ENCODE measurements at places on chromosomes 5 and 9.
A peak's percentile ranks its signal among the peaks of the same experiment; 100 is the strongest.

DNA sequence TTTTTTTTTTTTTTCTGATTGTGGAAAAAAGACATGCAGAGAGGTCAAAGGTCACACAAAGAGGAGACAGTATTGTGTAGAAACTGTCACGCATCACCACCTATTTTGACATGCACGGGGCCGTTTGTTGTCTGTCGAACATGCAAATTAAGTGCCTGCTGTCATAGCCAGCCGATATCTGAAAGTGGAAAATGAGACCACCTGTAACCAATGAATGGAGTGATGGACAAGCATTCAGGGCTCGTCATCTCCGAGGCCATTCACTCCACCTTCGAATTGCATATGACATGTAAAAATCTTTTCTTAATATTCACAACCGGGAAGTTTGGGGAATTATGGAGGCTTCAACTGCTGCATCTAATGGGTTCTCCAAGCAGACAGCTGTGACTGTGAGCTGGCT, 512.2 kb upstream of the ADAMTS16 start:
- DNase-seq: no peak

GRCh38 chr5:177410575-177410974, 1.2 kb upstream of the F12 start:
- DNase-seq: no peak

- no peak for DNase-seq
Measured at GRCh38 chr9:132997591-132997990, 19.1 kb downstream of the GFI1B start.

- DNase-seq: no peak
Measured at GRCh38 chr5:146561711-146562110, 45.7 kb upstream of the GPR151 start.

GRCh38 chr5:152181461-152181860, 223.6 kb downstream of the NMUR2 start:
- no peak for DNase-seq

DNA sequence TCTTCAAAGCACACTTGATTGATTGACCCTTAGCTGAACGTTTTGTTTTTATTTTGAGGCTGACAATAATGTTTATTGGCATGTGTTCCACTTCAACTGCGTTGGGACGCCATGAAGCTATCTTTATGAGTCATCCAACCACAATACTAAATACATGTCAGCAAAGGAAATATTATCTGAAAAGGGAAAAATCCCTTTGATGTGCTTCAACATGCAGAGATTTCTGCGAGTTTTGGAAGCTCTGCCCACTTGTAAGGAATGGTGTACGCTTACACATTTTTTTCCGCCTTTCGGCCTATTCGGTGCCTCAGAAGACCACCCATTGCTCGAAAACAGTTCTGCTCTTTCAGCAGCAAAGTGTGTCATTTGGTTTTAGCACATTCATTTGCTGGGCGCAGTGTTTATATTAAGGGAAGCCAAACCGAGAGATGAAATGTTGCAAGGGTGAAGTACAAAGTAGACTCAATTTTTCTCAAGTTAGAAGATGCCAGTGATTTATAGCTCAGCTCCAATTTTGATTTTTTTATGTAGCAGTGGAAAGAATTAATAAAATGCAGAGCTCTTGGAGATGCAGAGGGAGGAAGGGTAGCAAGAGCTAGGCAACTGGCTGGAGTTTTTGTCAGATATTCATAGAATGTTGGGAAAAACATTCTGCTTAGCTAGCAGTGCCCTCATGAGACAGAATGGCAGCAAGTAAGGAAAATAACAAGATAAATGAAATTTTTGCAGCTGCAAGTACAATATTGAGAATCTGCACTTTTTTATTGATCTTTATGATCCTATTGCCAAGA, 68.9 kb downstream of the PRDM6 start:
- no peak for DNase-seq

- DNase-seq: no peak
Measured at GRCh38 chr9:124312290-124313265, 54.8 kb downstream of the NEK6 start.

DNA sequence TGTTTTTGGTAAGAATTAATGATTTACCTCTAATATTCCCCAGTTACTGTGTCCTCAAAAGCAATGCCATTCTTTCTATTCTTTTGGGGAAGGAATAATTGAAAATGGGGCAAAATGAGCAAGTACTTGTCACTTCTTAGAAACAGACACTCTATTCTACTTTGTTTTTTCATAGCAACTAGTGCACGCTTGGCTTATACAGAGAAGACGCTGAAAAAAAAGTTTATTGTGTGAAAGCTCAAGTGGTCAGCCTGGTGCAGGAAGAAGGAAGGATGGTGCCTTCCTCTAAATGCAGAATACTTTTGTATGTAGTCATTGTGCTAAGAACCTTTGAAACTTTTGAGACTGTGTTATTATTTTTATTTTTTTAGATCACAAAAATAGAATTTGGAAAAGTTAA, 29.6 kb downstream of the ANKDD1B start:
- DNase-seq: no peak

- no peak for DNase-seq
Measured at GRCh38 chr5:41820150-41820549, 50.1 kb downstream of the OXCT1 start.

DNA sequence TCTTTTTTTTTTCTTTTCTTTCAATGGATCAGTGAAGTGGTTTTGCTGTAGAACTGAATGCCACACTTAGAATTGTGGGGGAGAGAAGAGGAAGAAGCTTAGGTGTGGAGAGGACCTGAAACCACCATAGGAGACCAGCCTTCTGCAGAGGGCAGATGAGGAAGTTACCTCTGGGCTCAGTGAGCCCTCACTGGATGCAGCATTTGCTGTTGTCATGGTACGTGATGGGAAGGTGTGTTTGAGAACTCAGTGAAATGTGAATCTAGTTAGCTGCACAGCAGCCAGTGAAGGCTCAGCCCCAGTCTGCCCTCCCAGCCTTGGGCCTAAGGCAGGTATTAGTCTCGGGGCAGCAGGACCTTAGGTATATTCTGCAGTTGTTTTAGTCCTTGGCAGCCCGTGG, 17.5 kb downstream of the CYFIP2 start:
- no peak for DNase-seq

- DNase-seq: peak; percentile 90
Measured at GRCh38 chr9:135468854-135469521, 10.6 kb upstream of the PPP1R26 start.

DNA sequence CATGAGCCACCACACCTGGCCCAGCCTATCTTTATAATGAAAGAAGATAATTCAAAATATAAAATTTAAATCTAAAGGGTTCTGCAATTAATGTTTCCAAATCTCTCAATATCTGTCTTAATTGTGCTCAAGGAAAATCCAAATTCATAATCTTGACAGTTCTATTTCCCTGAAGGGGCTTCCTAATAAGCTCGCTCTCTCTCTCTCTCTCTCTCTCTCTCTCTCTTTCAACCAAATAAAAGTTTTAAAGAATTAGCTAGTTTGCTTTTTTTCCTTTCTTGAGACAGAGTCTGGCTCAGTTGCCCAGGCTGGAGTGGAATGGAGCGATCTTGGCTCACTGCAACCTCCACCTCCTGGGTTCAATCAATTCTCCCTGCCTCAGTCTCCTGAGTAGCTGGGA, 13.2 kb upstream of the SCAI start:
- no peak for DNase-seq

- no peak for DNase-seq
Measured at GRCh38 chr5:32421075-32421474, 23.5 kb downstream of the ZFR start.

DNA sequence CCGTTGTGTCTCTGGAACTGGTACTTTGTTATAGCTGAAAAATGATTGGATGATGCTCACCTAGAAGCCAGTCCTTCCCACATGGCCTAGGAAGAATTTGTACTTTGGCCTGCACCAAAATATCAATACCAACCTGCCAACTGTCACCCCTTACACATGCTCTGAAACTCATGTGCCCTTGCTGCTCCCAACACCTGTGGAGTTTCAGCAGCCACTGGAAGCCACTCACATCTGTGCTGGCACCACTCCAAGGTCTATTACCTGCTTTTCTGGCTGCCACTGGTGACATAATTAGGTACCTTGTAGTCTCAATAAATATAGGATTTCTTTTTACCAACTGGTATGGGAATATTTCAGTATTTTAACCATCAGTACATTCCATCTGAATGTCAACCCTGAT, 363.6 kb downstream of the SH3GL2 start:
- no peak for DNase-seq

DNA sequence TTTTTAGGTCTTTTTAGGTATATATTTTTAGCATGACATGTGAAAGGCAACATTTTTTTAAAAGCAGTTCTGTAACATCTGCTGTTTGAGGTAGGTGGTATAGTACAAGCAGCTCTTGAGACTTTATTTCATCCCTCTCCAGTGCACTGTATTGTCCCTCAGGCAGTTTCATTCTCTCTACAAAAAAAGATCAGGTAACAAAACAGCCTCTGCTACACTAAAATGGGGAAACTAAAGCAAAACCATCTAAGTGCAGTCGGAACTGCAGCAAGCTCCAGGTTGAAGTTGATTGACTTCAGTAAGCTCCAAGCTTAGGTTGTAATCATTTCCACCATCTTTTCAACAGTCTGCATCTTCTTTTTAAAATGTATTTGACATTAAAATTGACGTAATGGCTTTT, 195.6 kb downstream of the DEPDC1B start:
- DNase-seq: no peak

GRCh38 chr9:2424619-2425033, 197.0 kb upstream of the VLDLR start:
- DNase-seq: no peak

- DNase-seq: no peak
Measured at GRCh38 chr5:125044491-125045282, 298.2 kb upstream of the ZNF608 start.

DNA sequence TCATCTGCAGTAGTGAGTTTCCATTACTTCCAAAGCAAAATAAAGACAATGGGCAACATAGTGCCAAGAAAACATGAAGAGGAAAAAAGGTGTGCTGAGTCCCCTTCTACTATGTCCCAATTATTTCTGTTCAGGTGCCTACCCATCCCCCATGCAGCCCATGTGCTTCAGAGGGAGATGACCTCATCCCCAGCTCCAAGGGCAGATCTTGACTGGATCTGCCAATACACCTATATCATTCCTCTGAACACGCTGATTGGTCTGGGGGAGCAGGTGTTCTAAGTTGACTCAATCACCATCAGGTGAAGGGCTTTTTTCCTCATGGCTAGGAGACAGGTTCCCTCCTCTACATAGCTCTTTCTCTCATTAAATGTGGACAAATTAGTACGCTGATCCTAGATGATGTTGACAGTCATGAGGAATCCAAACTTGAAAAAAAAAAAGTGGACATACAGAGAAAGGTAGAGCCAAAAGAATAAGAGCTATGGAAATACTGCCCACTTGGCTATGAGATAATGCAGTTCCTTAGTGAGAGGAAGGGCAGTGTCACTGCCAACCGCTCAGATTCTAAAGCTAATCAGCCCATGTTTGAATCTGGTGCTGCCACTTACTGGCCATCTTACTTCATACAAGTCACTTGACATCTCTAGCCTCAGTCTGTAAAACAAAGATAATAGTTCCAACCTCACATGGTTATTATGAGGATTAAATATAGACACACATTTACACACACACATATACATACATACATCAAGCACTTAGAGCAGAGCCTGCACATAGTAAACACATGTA, 23.1 kb downstream of the PRELID2 start:
- DNase-seq: no peak

DNA sequence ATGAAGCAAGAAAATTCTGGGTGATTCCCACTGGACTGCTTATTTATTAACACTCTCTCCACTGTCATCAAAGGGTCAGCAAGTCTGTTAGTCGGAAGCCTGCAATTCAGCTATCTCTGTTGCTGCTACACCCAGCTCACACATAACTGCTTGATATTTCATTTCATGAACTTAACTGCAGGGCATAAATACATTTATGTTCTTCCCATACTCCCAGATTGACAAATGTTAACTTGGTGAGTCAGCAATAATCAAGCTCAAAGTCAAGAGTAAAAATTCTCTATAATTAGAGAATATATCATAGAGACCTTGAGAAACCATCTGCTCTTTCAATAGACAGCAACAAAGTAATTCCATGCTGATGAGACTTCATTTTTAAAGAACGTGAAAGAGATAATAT, 198.8 kb downstream of the ADAMTS12 start:
- DNase-seq: no peak

- DNase-seq: no peak
Measured at GRCh38 chr5:14594378-14595074, 12.9 kb downstream of the OTULINL start.

DNA sequence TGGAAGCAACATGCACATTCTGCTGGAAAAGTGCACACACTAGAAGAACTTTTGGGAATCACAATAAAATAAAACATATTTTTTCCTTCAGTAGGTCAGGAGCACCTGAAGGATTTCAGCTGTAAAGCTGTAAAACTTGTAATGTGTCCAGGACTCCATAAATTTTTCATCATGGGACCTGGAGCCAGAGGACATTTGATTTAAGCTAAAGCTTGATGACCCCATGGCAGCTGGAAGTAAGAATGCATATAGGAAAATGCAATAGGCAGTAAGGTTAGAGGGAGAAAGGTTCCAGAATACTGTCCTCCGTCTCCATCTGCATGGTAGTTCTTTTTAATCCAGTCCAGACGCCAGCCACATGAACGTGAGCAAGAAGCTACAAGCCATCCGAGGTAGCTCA, 166.0 kb downstream of the ADAMTSL1 start:
- DNase-seq: no peak

- no peak for DNase-seq
Measured at GRCh38 chr5:125486634-125487033, 740.2 kb upstream of the ZNF608 start.

Measured in activated CD4-positive, alpha-beta T cell treated with anti-CD3 and anti-CD28 coated beads, Interleukin-2, amount 50 U/mL, for 16 hours (primary cell).